ENCODE measurements at places on chromosomes 1 and 21. TPM values are rescaled to one million over a fixed set of nuclear protein-coding genes. Genes with fewer than 3 reads are reported as not detected.

GRCh38 chr1:112904831-112905261, 51.1 kb downstream of the SLC16A1 start:
- DNase-seq, result no peak

GRCh38 chr1:214898718-214899117, 183.8 kb upstream of the KCNK2 start:
- DNase-seq, result no peak

DNA sequence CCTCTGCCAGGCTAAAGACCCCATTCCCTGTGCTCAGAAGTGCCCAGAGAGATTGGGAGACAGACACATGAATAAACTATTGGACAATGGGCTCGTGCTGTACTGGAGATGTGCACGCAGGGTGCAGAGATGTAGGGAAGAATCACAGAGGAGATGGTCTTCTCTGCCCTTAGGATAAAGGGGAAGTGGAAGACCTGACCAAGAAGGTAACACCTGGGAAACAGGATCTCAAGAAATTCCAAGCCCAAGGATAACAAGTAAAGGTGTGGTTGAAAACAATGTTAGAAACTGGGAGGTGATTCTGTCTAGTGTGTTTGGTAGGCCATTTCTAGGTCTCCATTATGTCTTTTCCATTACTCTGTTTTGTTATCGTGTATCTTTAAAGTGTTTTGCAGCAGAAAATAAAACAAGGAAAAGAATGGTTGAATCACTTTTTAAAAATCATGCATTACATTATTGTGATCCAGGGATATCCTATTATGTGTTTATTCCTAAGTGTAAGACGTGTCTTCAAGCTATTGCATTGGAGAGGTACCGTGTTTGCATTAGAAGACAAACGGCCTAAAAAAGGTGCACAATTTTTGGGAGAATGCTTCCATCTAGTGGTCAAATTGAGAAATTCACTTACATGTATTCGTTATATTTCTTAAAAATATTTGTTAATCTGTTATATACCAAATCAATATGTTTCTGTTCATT, 40.8 kb upstream of the KCTD3 start:
- DNase-seq, result no peak

GRCh38 chr1:18012686-18013085, 94.9 kb upstream of the IGSF21 start:
- no peak for DNase-seq

DNA sequence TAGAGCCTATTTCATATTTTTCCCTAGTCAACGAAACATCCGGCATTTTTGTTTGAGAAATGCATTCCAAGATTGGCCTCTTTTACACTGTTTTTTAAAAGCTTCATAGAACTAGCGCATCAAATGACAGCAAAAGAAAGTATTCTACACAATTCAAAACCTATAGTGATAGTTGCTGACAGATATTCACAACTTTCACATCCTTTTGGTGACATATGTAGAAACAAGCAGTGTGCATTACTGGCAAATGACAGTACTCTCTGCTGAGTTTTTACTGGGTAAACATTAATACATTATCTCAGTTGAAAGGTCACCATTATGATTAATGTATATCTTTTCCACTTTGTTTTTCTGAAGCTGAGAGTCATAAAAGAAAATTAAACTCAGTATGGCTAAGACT, 135.4 kb upstream of the RGS18 start:
- no peak for DNase-seq

GRCh38 chr1:186191511-186191910, 183.5 kb downstream of the TPR start:
- DNase-seq, result no peak

DNA sequence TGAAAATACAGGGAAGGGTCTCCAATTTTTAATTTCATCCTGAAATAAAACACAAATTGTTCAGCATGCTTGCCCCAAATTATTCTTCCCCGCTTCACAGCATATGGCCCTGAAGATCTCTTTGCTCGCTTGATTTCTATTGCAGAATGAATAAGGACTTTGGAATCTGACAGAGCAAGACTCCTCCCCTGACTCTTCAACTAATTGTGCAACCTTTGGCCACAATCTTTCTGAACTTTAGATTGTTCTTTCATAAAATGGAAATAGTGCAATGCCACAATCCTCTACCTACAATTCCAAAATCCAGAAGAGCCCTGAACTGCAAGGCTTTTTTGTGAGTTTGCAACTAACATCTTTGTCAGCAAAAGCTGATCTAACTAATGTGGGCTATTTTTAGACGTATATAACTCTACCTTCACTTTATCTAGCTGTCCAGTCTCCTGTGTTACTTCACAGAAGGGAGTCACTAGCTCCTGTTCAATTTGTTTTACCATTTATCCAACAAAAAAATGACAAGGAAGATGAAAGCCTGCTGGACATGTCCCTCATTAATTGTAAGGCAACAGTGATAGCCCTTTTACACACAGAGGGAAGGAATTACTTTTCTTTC, 13.4 kb downstream of the RNASEL start:
- DNase-seq, result no peak

GRCh38 chr1:28761189-28761588, 24.4 kb downstream of the YTHDF2 start:
- DNase-seq, result no peak

- DNase-seq, result no peak
These were observed 71.8 kb downstream of the RUNX3 start for GRCh38 chr1:24858277-24858676.

- DNase-seq, result no peak
These were observed 2.8 kb downstream of the DDOST start for GRCh38 chr1:20658166-20658915.

DNA sequence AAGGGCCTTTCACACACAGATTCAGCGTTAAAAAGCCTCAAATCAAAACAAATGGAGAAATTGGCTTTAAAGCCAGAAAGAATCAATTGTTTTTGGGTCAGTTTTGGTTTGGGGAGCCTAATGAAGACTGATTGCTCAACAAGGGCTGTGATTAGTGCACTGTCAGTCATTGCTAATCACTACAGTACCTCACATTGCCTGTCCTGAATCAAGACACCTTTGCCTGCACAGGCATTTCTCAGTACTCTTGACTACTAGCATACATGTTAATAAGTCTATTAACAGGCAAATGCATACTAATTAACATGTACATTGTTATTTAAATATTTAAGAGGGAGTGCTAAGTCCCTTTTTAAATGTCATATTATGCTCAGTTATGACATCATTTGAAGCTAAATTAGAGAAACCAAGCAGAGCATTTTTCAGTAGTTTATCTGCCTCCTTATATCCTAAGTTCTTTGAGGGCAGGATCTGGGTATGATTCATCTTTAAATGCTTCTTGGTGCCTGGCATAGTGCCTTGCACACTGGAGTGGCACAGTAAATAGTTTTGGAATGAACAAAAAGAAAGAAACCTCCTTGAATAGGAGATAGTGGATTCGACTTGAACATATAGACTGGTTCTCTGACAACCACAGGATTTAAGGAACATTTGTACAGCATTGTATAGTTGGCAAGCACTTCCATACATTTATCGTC, 25.8 kb upstream of the CCN1 start:
- DNase-seq, result no peak

DNA sequence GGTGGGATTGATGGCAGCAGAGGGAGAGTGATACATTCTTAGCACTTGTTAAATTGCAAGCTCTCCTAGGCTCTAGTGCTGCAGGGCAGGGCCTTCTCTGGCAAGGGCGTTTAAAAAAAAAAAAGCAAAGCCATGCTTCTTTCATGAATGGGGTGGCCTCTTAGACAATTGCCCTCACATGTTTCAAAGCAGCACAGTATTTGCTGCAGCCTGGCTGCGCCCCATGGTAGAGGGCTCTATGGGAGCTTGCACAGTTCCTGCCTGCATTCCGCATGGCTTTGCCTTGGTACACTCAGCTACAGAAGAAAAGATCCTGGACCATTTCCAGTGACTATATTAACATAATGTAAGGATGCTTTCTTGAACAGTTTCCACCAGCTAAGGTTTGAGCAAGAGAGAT, 267.2 kb downstream of the ZNF648 start:
- DNase-seq, result no peak

DNA sequence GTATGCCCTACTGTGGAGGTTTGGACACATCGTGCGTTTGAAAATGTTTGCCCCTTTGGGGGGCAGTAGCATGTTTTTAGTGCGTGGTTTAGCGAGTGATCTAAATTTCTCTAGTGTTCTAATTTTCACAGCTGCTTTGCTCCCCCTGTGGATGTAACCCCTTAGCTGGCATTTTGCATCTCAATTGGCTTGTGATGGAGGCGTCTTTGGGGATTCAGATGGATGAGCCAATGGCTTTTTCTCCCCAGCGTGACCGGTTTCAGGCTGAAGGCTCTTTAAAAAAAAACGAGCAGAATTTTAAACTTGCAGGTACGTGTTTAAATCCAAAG, 836 bp downstream of the CDC7 start:
- no peak for DNase-seq

DNA sequence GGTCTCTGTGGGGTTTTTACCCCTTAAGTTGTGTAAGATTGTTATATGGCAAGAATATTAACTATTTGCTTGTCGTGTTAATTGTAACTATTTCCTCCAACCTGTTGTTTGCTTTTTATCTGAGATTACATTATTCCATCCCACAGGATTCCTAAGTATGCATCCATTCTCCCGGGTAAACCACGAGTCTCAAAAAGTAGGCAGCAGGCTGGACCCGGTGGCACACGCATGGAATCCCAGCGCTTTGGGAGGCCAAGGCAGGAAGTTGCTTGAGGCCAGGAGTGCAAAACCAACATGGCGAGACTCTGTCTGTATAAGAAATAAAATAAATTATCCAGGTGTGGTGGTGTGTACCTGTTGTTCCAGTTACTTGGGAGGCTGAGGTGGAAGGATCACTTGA, 12.6 kb upstream of the RSPO1 start:
- DNase-seq, result no peak

- no peak for DNase-seq
These were observed 987 bp upstream of the CDCP2 start for GRCh38 chr1:54153535-54154439.

DNA sequence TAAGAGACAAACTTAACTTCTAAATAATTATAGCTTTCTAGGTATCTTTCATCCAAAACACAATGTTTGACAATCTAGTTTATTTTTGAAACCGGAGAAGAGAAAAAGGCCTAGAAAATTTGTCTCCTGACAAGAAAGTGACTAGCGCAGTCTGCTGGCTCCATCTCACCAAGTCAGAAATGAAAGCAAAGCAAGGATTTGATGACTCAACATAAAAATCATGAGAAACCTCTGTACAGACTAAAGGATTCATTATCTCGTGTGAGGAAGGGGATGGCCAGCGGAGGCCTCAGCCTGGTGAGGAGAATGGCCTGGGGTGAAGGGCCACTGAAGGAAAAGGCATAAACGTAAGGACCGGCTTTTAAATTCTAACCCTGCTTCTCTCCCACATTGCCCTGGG, 20.0 kb upstream of the TSNAX start:
- no peak for DNase-seq

DNA sequence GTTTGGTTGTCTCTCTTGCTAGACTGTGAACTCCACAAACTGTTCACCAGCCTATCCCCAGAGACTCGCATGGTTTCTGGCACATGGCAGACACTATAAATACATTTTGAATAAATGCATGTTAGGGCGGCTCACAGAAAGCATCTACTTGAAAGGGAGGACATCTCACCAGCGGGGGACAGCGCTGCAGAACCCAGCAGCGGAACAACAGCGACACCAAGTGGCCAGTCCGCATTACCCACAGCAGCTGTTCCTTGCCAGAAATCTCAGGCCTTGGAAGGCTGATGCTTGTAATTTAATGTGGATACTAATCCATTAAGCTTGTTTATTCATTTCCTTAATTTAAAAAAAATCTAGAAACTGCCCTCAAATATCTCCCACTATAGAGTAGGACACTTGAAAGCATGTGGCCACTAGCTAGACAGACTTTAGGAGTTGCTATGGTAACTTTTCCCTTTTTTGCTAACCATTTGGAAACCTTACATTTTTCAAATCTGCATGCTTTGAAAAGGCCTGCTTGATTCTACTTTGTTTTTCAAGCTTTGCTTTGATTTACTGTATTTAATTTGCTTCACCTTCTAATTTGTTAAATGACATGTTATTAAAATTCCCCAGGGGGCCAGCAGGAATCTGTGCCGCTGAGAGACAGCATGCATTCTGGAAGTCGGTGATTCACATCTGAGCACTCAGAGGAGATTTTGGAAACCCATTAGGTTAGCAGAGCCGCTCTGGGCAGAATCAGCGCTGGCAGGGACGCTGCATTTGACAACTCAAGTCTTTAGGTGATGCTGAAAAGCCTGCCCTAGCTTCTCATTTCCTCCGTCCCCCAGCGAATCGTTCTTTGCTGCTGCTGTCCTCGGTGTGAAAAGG, 63.5 kb upstream of the SSX2IP start:
- peak; percentile 53 for DNase-seq

- DNase-seq, result no peak
These were observed 493.8 kb upstream of the CHRM3 start for GRCh38 chr1:238892612-238893011.

- no peak for DNase-seq
These were observed at the start of gene STUM for GRCh38 chr1:226548256-226549093. Gene STUM (plus strand): TSS chr1:226548764. CDS start chr1:226548905, 141 bp downstream.

- no peak for DNase-seq
These were observed 47.1 kb upstream of the OLIG2 start for GRCh38 chr21:32978331-32979270.

DNA sequence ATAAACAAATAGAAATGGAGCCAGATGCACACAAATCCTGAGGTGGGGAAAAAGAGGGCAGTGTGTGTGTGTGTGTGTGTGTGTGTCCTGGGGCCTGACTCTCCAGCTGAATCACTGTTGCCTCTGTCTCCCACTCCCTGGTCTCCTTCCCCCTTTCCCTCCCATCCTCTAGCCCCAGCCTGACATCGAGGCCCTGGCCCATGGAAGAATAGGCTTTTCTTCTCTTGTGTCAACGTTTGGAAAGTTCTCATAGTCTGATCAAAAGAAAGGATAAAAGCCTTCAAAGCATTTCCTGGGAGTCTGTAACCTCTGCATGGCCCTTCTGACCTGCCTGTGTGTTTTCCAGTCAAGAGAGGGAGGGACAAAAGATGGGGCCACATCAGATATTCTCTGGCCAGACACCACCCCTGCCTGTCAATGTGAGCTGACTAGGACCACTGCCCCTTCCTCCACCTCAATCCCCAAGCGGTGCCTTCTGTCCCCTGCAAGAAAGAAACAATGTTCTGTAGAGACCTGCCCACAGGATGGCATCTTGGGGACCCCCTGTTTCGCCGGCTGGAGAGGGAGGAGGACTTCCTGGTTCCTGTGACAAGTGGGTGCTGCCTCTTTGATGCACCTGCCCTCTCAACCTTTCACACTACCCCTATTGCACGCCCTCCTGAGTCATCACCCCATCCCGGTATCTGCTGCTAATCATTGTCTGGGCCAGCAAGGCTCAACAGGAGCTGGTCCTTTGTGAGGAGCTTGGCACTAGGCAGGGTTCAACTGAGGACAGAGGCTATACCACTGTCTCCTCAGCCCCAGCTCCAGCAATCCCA, 16.2 kb downstream of the KCNJ10 start:
- DNase-seq, result no peak

OVAAL gene
- polyA plus RNA-seq, result not detected

AIRE gene
- polyA plus RNA-seq, result 0.49 TPM

EPS15 gene
- 43.3 TPM for polyA plus RNA-seq

LCA5L gene
- polyA plus RNA-seq, result 4.9 TPM

MFSD2A gene
- 3.0 TPM for polyA plus RNA-seq

PCP4 gene
- polyA plus RNA-seq, result 14.6 TPM

CYB5RL gene
- 6.6 TPM for polyA plus RNA-seq

All from right renal pelvis (tissue), 4 donors.